ENCODE measurements at places on chromosomes 1 and 21. TPM values are rescaled to one million over a fixed set of nuclear protein-coding genes. Genes with fewer than 3 reads are reported as not detected.

PDXK gene
- polyA plus RNA-seq = 39.1 TPM

CITED4 gene
- polyA plus RNA-seq = 15.8 TPM

BTBD8 gene
- polyA plus RNA-seq = not detected

S100A3 gene
- not detected for polyA plus RNA-seq

RCC1 gene
- polyA plus RNA-seq = 14.3 TPM

BRINP3 gene
- not detected for polyA plus RNA-seq

SERPINC1 gene
- polyA plus RNA-seq = not detected

GMEB1 gene
- polyA plus RNA-seq = 14.8 TPM

AMY1A gene
- polyA plus RNA-seq = not detected

IGSF21 gene
- polyA plus RNA-seq = not detected

PPCS gene
- 162 TPM for polyA plus RNA-seq

SH3BGR gene
- 1.4 TPM for polyA plus RNA-seq

S100A4 gene
- 2,680 TPM for polyA plus RNA-seq

LENEP gene
- not detected for polyA plus RNA-seq

RGS8 gene
- not detected for polyA plus RNA-seq

UBIAD1 gene
- polyA plus RNA-seq = 43.5 TPM

ASCL5 gene
- polyA plus RNA-seq = not detected

NTRK1 gene
- 0.06 TPM for polyA plus RNA-seq

RNU1-1 gene
- 23.7 TPM for polyA plus RNA-seq

PKLR gene
- not detected for polyA plus RNA-seq

TMEM234 gene
- polyA plus RNA-seq = 5.1 TPM

PTPRU gene
- not detected for polyA plus RNA-seq

KCNC4 gene
- polyA plus RNA-seq = 1.3 TPM

PTPN14 gene
- polyA plus RNA-seq = 0.02 TPM

LEFTY1 gene
- not detected for polyA plus RNA-seq

PTPN22 gene
- polyA plus RNA-seq = 74.0 TPM

OLFM3 gene
- polyA plus RNA-seq = not detected

TRABD2B gene
- polyA plus RNA-seq = not detected

NTNG1 gene
- not detected for polyA plus RNA-seq

OR6K3 gene
- polyA plus RNA-seq = not detected

RHD gene
- polyA plus RNA-seq = 0.42 TPM

PRAMEF7 gene
- polyA plus RNA-seq = not detected

TBX19 gene
- polyA plus RNA-seq = 2.8 TPM

CD101 gene
- 38.9 TPM for polyA plus RNA-seq

TLR5 gene
- 4.7 TPM for polyA plus RNA-seq

SELENOF gene
- polyA plus RNA-seq = 313 TPM

KIF2C gene
- 2.8 TPM for polyA plus RNA-seq

PLA2G2F gene
- not detected for polyA plus RNA-seq

IVL gene
- polyA plus RNA-seq = not detected

SLC1A7 gene
- polyA plus RNA-seq = not detected

MYOG gene
- polyA plus RNA-seq = not detected

HES3 gene
- polyA plus RNA-seq = not detected

SLC6A9 gene
- 0.07 TPM for polyA plus RNA-seq

SPRR5 gene
- polyA plus RNA-seq = not detected

CD53 gene
- polyA plus RNA-seq = 1,203 TPM

TNFRSF25 gene
- polyA plus RNA-seq = 31.4 TPM

FMO4 gene
- polyA plus RNA-seq = 2.7 TPM

MIXL1 gene
- polyA plus RNA-seq = not detected

FCRL4 gene
- not detected for polyA plus RNA-seq

SLC25A34 gene
- polyA plus RNA-seq = not detected

UTS2 gene
- polyA plus RNA-seq = 17.7 TPM

HSD3B1 gene
- not detected for polyA plus RNA-seq

TRIM45 gene
- polyA plus RNA-seq = 0.06 TPM

ZMYND12 gene
- polyA plus RNA-seq = 0.45 TPM

SYPL2 gene
- not detected for polyA plus RNA-seq

GUCA2B gene
- polyA plus RNA-seq = not detected

BRDT gene
- not detected for polyA plus RNA-seq

MEX3A gene
- not detected for polyA plus RNA-seq

CLDN17 gene
- polyA plus RNA-seq = not detected

ACTL8 gene
- not detected for polyA plus RNA-seq

All from CD4-positive, CD25-positive, alpha-beta regulatory T cell (primary cell).